ENCODE measurements at places on chromosomes 1 and 21.
A peak's percentile ranks its signal among the peaks of the same experiment; 100 is the strongest.

DNA sequence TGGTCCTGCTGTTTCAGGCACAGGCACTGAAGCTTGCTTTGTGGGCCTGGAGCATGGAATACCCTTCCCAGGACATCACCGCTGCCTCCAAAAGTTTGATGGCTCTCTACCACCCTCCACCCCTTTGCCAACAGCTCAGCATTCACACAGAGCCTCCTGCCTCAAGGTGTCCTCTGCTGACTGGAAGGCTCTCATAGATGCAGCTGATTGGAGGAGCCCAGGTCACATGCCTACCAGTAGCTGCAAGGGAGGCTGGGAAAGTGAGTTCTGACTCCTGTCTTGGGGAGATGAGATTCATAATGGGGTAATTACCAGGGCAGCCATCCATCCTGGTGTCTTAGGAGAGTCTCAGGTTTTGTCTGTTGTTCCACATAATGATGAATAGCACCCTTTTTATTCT lies 124.8 kb upstream of the GRIK3 start:
- DNase-seq = no peak

DNA sequence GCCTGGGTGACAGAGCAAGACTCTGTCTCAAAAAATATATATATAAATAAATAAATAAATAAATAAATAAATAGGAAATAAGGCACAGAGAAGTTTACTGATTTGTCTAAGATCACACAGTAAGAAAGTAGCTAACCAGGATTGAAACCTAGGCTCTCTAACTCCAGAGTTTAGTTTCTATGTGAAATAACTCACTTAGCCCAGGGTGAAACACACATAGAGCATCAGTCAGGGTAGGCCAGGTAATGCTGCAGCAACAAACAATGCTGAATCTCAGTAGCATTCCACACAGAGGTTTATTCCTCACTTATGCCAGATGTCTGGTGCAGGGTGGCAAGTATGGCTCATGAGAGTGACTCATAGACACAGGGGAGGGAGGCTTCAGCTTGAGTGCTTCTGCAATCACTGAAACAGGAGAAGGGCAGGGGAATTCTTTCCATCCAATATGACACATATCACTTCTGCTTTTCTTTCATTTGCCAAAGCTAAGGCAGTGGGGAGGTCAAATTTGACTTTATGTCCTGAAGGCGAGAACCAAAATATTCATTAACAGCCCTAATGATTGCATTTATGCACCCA lies 37.1 kb upstream of the KANK4 start:
- peak; percentile 48 for DNase-seq

DNA sequence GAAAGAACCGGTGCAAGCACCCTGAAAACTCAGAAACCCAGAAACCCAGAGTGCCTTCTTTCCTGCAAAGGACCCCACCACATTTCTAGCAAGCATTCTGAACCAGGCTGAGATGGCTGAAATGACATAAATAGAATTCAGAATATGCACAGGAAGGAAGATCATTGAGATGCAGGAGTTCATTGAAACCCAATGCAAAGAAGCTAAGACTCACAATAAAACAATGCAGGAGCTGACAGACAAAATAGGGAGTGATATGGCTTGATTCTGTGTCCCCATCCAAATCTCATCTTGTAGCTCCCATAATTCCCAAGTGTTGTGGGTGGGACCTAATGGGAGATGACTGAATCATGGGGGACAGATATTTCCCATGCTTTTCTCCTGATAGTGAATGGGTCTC lies 22.8 kb upstream of the SGIP1 start:
- no peak for DNase-seq

- no peak for DNase-seq
Observed at GRCh38 chr1:40796939-40797667, 13.5 kb downstream of the KCNQ4 start.

DNA sequence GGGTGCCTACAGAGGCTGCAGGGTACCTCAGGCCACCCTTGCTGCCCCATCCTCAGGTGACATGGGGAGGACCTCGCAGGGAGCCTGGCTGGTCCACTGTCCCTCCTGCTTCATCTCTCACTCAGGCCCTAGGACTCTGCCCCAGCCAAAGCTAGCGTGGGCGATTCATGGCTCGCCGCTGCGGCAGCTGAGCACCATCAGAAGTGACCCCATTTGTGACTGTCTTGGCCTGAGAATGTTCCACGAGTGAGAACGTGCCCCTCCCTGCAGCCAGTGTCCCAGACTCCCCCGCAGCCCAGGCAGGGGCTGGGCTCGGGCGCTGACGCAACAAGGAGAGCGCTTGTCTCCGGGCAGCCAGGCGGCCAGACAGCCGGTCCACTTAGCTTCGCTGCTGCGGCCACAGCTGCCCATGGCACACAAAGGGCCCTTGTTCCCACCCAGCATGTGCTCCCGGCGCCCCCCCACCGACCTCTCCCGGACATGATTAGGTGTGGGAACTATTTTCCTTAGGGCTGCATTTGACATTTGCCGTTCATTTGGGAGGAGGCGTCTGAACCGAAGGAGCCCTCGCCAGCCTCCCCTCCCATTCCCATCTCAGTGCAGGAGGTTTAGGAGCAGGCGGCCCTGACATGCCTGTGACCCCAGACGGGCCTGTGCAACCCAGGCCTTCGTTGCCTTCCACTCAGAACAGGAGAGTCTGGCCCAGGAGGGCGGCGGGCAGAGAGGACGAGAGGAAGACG lies 19.3 kb upstream of the POFUT2 start:
- DNase-seq = peak; percentile 71

DNA sequence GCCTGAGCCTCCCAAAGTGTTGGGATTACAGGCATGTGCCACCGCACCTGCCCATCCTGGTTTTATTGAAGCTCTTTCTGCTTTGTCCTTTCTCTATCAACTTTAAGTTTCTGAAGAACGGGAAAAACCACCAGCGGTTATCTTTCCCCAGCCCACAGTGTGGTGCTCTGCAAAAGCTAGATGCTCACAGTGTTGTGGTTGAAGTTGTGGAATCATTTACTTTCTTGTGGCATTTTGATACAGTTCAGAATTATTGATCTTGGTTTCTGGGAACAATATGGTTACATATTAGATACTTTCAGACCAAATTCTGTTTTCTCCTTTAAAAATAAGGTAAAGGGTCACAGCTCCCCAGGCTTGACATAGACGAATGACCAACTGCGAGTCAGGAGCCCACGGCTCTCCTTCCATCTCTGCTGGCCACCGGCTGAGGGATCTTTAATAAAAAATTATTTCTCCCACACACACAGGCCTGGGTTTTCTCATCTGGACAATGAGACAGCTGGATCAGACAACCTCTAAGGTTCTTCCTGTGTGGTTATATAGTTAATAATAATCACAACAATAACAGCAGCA lies 385.3 kb downstream of the SETD4 start:
- no peak for DNase-seq

GRCh38 chr1:229940684-229941083 lies 126.4 kb upstream of the GALNT2 start:
- no peak for DNase-seq

DNA sequence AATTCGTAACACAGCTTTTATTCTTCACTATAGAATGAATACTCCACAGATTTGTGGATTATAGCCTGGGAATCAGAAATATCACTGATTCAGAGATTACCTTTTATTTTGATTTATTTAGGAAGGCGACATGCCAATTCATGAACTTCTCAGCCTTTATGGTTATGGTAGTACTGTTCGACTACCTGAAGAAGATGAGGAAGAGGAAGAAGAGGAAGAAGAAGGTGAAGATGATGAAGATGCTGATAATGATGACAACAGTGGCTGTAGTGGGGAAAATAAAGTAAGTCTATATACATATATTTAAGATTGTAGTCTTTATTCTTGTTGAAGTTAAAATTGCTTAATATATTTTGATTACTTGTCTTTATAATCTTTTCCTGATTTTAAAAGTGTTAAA lies 33.1 kb downstream of the MIER1 start:
- no peak for DNase-seq

DNA sequence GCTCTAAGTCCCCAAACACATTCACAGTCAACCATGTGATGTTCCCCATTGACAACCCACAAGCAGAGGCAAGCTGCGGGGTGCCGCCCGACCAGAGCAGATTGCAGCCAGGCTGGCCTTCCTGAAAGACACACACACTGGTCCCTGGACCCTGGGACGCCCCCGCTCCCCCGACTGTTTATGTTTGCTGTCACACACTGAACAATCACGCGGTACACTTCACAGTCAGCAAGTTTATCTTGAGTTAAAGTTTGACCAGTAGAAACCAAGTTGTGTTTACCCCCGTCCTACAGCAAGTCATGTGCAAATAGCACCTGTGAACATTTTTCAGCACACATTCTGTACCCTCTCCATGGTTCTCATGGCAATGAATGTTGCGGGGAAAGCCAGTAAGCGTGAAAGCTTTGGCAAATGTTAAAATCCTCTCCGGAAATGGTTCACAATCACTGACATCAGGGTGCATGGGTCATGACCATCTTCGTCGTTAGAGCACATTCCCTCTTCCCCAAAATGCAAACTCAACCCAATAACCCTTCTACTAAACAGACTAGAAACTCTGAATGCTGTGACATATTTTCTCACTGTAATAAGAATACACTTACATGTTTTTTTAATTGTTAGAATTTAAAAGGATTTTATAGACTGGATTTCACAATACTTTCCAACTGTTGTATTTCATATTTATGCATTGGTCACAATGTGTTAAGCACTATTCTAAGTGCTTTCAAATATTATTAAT lies 33.3 kb upstream of the IRF2BP2 start:
- no peak for DNase-seq

DNA sequence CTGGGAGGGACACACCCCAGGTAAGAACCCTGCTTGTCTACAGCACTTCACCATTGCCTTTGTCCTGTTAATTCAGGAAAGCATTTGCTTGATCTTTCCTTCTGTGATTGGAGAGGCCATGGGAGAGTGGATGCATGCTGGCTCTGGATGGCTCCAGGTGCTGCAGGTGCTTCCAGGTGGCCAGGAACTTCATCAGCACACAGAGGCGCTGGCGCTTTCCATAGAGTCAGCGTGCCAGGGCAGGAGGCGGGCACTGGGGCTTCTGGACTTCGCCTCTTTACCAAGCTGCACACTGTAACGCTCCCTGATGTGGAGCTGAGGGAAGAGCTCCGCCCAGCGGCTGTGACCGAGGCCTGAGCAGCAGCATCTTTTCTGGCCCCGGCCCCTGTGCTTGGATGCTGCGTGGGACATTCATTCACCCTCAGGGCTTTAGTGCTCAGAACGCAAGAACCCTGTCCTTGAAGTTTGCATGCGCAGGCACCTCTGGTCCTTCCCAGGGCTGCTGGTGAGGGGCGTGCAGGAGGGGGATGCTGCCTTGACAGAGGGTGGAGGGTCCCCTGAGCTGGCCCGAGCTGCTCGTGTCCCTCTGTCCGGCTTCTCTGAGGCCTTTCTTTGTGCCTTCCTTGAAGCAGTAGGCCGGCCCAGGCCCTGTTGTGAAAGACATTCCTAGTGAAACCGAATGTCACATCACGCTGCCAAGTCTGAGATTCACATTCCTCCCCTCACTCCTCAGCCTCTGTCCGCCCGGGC lies 1.6 kb upstream of the MX2 start:
- peak; percentile 63 for DNase-seq

- no peak for DNase-seq
Observed at GRCh38 chr1:183769956-183770815, 34.7 kb upstream of the RGL1 start.

- no peak for DNase-seq
Observed at GRCh38 chr21:26025536-26026512, 144.7 kb downstream of the APP start.

- DNase-seq = no peak
Observed at GRCh38 chr21:31530897-31531705, 128.4 kb upstream of the SOD1 start.

- peak; percentile 90 for DNase-seq
Observed at GRCh38 chr1:23168445-23169194, at the start of gene LUZP1. Gene LUZP1, minus strand, starts transcription at chr1:23168856.

- DNase-seq = no peak
Observed at GRCh38 chr21:40830836-40831235, 16.1 kb downstream of the DSCAM start.

GRCh38 chr1:152048416-152049009 lies 11.7 kb upstream of the S100A11 start:
- no peak for DNase-seq

GRCh38 chr1:30725450-30726095 lies 2.2 kb upstream of the MATN1 start:
- DNase-seq = no peak

- no peak for DNase-seq
Observed at GRCh38 chr1:23356471-23357137, 12.5 kb upstream of the HNRNPR start.

- no peak for DNase-seq
Observed at GRCh38 chr1:37274486-37274885, 199.9 kb upstream of the ZC3H12A start.

DNA sequence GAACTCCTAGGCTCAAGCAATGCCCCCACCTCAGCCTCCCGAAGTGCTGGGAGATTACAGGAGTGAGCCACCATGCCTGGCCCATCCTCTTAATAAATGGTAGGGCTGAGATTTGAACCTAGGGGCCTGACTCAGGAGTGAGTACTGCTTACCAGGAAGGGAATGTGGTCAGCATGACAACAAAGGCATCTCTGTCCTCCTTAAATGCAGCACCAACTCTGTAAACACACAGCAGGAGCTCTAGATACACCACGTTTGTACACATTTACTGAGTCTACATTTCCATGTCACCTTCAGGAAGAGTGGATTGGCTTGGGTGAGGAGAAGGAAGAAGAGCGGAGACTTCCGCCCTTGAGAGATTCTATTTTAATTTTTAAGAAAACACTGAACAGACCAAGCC lies 38.5 kb downstream of the HIVEP3 start:
- no peak for DNase-seq

GRCh38 chr1:204566583-204566955 lies 50.4 kb downstream of the MDM4 start:
- no peak for DNase-seq

- DNase-seq = no peak
Observed at GRCh38 chr1:236494586-236495466, 29.0 kb upstream of the LGALS8 start.

DNA sequence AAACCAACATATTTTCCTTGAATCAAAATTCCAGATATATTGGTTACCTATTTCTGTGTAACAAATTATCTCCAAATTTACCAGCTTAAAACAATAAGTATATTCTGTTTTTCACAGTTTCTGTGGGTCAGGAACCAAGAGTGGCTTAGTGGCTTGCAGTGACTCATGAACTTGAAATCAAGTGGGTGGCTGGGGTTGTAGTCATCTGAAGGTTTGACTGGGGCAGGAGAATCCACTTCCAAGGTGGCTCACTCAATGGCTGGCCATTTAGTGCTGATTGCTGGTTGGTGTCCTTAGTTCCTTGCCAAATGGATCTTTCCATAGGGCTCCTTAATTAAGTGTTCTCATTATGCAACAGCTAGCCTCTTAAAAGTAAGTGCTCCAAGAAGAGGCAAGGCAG lies 43.8 kb downstream of the ALG14 start:
- no peak for DNase-seq

Measured in fibroblast of the aortic adventitia (primary cell).